ENCODE measurements at places on chromosomes 13 and 19.

GRCh38 chr13:68888832-68889231, 1218.8 kb upstream of the ATXN8OS start:
- no peak for DNase-seq

DNA sequence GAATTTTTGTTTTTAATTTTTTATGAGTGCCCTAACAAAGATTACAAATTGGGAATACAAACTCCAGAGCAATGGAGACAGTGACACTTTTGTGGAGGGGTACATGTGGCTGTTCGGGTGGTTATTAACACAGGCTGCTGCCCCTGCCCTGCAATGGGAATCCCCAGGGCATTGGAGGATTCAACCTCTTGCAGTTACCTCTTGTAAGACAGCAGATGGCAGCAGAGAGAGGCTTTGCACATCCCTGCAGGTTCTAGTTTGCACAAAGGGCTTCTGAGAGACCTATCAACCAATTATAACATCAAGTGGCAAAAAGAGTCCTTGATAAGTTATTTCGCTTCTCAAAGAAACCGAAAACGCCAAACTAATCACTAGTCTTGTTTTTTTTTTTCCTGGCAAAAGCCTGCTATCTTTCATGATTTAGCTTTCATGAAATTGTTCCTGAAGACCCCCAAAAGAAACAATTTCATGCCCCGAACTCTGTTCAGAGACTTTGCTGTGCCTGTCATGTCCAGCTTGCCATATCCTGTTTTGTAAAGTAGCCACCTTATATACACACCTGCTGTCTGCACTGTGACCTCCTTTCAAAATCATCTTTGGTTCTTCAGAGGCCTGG, 10.4 kb downstream of the GJB2 start:
- DNase-seq: peak; percentile 59

- no peak for DNase-seq
Observed at GRCh38 chr19:21576481-21576880, 71.1 kb downstream of the ZNF429 start.

DNA sequence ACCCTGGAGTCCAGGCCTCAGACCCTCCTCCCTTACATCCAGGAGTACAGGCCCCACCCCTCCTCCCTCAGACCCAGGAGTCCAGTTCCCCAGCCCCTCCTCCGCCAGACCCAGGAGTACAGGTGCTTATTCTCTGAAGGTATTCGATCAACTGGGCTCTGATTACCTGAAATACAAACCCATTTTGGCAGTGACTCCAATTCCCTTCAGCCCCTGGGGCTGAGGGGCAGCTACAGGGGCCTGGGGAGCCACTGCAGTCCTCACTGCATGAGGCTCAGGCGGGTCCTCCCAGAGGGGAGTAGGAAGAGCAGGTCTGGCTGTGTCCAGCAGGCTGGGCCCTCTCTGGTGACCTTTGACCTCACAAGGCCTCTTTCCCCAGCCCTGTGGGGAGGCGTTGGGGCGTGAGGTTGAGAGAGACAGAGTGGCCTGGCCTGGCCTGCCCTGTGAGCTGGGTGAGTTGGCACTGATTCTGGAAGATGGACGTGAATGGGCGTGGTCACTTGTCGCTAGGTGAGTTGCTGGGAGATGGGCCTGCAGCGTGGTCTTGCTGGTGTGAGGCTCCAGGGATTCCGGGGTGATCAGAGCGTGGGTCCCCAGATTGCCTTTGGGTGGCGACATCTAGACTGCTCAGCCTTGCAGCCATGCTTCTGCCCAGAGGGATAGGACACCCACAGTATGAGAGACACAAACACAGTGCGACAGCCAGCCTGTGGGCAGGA, 3.1 kb downstream of the BCAT2 start:
- peak; percentile 33 for DNase-seq

DNA sequence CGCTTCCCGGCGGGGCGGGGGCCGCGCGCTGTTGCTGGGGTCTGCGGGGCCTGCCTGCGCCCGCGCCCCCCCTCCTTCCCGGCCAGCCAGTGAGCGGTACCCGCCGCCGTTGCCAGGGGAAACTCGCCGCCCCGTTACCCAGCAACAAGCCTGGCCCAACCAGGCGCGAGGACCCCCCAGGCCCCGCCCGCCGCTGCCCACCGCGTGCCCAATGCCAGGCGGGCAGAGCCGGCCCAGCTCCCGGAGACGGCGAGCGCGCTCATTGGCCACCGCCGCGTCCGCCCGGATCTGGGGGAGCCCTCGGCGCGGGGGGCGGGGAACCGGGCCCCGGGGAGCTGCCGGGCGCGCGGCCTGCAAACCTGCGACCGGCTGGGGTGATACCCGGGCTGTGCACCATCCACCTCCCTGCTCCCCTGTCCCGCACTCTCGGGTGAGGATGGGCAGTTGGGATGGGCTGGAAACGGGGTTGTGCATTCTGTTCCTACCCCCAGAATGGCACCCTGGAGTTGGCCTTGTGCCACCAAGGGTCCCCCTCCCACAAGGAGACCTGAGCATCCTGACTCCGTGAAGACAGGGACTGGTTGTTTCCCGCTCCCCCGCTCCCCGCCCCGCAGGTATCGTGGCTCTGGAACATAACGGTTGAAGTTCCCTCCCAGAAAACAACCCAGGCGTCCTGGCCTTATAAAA, 8.8 kb upstream of the BBC3 start:
- peak; percentile 83 for DNase-seq

DNA sequence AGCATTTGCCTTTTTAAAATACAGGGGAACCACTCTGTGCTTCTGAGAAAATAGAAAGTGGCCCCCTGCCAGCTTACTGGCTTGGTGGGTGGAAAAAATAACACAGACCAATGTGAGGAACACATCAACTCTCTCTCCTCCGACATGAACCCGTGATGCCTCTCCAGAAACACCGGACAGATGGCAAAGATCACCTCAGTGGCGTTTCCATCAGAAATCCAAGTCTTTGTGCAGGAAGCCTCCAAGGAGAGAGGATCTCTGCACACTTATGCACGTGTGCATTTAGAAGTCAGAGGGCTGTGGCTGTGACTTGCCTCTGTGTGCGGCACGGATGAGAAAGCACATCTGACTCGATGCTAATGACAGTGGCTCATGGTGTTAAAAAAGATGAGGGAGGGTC, 112.3 kb upstream of the KLF12 start:
- DNase-seq: no peak

GRCh38 chr19:28794301-28794700, 418.6 kb downstream of the UQCRFS1 start:
- DNase-seq: no peak

DNA sequence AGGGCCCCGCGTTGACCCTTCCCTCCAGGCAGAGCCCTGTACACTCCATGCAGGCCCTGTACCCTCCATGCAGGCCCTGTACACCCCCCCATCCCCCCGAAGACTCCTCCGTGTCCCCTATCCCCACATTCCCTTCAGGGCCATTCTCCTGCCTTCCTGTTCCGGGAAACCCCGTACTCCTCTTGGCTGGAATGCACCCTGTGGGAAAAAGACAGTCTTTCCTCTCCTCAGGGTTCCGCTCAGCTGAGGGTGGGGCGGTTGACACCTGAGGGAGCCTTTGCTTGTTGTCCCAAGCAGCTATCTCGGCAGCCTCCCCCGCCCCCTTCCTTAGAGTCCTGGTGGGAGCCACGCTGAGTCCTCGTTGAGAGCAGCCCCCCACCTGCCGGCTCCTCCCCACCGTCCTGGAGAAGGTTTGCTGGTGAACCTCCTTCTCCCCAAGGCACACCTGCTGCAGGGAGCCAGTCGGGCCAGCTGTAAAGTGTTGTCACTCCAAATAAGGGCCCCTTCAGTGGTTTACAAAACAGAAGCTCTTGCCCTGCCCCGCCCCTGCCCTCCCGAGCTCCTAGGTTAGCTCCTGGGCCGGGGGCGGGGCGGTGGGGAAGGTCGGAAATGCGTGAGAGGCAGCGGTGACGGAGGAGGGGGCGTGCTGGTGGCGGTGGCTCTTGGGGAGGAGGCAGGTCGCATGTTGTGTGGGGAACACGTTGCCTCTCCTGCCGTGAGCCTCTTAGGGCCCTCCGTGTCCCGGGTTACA, 1.5 kb downstream of the GNA11 start:
- peak; percentile 71 for DNase-seq

GRCh38 chr13:33745370-33746324, 72.3 kb upstream of the RFC3 start:
- DNase-seq: no peak

DNA sequence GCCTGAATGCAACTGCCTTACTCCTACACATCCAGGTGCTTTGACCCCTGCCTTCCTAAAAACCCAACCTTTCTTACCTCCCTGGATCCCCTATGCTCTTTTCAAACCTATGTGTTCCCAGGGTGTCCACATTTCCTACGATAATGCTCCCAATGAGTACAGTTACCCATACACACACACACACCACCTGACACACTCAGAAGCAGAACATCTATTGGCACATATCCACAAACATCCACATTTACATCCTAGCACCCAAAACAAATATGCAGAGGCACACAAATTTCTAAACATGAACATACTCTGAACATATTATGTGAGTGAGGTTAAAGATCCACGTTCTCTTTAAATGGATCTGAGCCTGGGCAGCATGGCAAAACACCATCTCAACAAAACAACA, 22.4 kb upstream of the PLAUR start:
- DNase-seq: no peak

- peak; percentile 93 for DNase-seq
Observed at GRCh38 chr19:19404879-19405860, at the start of gene GATAD2A. Gene GATAD2A, plus strand, starts transcription at chr19:19405675. Its CDS starts 59,671 bp downstream, at chr19:19465346.

- peak; percentile 5 for DNase-seq
Observed at GRCh38 chr13:100306434-100306999, 217.6 kb downstream of the PCCA start.

GRCh38 chr13:114074671-114075315, 57.6 kb downstream of the RASA3 start:
- DNase-seq: peak; percentile 0

DNA sequence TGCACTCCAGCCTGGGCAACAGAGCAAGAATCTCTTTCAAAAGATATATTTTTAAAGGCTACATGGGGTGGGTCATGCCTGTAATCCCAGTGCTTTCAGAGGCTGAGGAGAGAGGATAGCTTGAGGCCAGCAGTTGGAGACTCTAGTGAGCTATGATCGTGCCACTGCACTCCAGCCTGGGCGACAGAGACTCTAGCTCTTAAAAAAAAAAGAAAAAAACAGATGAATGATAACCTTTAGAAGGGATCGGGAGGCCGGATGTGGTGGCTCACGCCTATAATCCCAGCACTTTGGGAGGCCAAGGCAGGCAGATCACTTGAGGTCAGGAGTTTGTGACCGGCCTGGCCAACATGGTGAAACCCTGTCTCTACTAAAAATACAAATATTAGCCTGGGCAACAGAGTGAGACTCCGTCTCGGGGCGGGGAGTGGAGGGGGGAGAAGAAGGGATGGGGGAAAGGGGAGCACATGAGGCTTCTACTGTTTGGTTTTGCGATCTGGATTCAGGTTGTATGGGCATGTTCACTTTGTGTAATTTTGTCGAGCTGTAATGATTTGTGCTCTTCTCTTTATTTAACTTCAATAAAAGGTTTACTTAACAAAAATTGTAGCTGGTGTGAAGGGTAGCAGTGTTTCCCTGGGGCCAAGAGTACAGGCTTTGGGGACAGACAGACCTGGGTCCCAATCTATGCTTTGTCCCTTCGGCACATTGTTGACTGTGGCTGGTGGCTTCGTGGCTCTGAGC, 1.1 kb upstream of the PSMC4 start:
- no peak for DNase-seq

DNA sequence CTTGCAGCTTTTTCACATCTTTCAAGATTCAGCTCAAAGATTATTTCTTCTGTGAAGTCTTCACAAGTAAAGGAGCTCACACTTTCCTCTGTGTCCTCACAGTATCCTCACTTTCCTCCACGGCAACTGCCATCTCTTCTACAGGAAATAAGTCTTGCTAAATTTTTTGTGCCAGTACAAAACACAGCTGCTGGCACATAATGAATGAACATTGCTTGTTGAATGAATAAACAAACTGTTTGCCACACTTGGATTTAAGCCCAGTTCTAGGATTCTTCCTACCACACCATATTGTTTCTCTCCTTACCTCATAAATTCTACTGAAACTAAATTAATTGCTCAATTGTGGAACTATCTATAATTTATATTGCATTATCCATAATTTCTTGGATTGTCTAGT, 59.5 kb downstream of the RAP2A start:
- DNase-seq: no peak

DNA sequence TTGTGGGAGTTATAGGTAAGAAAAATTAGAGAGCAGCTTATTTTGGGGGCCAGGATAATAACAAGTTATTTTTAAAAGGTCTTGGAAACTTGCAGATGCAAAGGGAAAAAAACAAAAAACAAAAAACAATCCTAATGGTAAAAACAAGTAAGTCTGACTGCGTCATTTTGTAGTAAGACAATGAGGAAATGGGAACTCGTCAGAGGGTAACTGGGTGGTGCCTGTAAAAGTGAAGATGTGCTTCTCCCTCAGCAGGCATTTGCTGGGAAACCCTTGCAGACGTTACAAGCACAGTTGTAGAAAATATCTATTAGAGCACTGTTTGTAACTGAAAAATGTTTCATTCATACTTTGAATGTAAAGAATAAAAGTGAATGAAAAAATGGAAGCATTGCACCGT, 2.2 kb upstream of the TNFSF13B start:
- no peak for DNase-seq

DNA sequence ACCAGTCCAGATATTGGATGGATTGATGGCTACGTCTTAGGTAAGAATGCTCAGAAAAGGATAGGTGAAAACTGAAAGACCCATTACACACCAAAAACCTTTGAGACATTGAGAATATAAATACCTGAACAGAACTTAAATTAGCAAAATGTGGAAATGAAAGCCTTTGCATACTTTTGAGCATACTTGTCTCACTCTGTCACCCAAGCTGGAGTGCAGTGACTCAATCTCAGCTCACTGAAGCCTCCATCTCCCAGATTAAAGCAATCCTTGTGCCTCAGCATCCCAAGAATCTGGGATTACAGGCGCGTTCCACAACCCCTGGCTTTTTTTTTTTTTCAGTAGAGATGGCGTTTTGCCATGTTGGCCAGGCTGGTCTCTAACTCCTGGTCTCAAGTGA, 695.3 kb downstream of the DACH1 start:
- DNase-seq: no peak

DNA sequence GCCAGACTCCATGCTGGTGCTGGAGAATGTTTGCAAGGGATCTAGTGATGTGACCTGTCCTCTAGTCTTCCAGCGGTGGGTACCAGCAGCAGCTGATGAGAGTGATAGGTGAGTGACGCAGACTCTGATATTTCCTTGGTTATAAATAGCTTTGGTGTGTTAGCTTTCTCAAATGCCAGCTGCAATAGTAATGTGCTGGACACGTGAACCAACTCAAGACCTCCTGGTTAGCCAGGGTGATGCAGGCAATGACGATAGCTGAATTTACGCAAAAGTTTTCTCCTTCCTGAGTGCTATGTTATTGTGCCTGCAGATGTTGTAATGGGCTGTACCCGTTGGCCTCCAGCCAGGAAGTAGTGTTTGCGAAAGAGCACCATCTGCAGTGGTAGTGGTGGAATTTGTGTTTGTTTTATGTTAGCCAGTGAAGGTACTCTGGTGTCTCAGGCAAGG, 129.5 kb downstream of the CYSLTR2 start:
- no peak for DNase-seq
